B cell (primary cell): ENCODE measurements at places on chromosomes 7 and 10.

- DNase-seq = no peak
These were observed 159.7 kb upstream of the GPR26 start for GRCh38 chr10:123506455-123506854.

GRCh38 chr10:99456931-99457288 is 26.5 kb upstream of the GOT1 start:
- DNase-seq = no peak

DNA sequence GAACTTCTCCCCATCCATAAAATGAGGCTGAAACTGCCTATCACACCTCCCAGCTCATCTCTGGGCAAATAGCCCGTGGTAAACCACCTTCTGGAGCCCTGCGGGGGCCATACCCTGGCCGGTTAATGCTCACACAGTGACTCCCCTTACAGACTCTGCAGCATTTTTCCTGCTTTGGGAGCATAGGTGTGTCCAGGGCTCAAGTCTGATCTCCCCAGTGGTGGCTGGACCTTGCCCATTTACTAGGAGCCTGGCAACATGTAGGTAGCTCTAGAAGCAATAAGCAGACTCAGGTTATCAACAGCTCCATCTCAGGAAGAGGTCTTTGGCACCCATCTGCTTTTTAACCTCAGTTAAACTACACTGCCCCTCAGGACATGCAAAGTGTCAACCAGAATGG is 5.5 kb upstream of the CDHR1 start:
- DNase-seq = no peak

- DNase-seq = no peak
These were observed 841.5 kb downstream of the ANKRD7 start for GRCh38 chr7:119065966-119066365.

GRCh38 chr10:21494191-21495001 is 31.1 kb downstream of the SKIDA1 start:
- DNase-seq = peak; percentile 54

GRCh38 chr10:51224671-51225161 is 150.4 kb downstream of the PRKG1 start:
- DNase-seq = no peak

- DNase-seq = no peak
These were observed 25.7 kb upstream of the FAM180A start for GRCh38 chr7:135774284-135774683.

- DNase-seq = no peak
These were observed 29.4 kb upstream of the GOLGA7B start for GRCh38 chr10:97820096-97820704.

DNA sequence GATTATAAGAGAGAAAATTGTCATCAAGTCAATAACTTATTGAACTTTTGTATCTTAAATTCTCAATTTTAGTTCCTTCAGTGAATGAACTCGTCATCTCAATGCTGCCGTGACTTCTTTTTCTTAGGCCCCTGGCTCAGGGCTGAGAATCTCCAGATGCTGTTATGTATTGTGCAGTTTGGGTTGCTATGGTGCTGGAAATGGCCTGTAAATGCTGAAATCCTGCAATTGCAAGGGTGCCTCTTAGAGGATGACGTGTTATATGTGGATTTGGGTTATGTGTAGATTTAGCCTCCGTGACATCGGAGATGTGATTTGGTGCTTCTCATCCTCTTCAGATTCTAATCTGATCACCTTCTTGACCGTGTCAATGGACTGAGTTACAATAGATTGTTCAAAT is 55.7 kb upstream of the ZRANB1 start:
- DNase-seq = no peak

GRCh38 chr7:142308918-142309317 is 51.1 kb upstream of the PRSS58 start:
- DNase-seq = no peak

DNA sequence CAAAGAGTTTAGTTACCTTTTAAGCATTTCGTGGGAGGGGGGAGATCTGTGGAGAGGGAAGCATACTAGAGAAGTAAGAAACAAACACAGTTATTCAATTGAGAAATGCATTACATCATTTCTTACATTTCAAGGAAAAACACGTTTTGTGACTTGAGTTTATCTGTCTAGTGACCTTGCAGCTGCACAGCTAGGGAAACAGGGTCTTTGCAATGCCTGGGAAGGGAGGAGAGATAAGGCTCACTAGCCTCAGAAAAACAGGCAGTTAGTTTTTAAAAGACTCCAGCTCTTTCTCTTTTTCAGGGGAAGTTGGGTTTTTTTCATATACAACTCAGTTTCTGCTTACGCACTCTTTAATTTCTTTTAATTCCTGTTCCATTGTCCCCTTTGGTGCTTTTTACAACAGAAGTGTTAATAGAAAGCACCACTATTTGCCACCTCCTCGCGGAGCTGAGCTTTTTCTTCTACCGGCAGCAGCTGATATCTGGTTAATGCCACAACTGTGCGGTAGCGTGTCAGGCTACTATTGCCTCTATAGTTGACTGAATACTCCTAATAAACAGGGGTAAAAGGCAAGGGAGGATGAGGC is 5.6 kb downstream of the CYP3A43 start:
- DNase-seq = no peak

- DNase-seq = no peak
These were observed 294.7 kb downstream of the PRKG1 start for GRCh38 chr10:51368943-51369342.

- no peak for DNase-seq
These were observed 81.4 kb upstream of the PPP2R2D start for GRCh38 chr10:131819241-131820072.

- no peak for DNase-seq
These were observed 46.2 kb downstream of the KCNMA1 start for GRCh38 chr10:77591238-77591880.

DNA sequence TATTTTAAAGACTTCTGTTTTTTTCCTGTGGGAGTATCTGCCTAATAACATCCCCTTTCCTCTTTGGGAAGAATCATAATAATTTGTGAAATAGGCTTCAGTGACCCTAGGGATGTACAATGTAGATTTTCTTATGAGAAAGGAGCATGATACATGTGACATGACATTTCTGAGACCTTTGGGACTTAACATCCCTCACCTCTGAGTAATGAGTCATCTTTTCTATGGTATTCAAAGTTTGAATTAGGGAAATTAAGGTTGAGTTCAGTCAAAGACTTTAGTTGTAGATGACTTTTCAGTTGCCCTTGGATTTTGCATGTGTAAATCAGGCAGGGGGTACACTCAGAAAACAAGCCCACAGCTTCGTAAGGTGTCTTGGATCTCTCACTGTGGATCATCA is 14.3 kb downstream of the GRK5 start:
- no peak for DNase-seq

DNA sequence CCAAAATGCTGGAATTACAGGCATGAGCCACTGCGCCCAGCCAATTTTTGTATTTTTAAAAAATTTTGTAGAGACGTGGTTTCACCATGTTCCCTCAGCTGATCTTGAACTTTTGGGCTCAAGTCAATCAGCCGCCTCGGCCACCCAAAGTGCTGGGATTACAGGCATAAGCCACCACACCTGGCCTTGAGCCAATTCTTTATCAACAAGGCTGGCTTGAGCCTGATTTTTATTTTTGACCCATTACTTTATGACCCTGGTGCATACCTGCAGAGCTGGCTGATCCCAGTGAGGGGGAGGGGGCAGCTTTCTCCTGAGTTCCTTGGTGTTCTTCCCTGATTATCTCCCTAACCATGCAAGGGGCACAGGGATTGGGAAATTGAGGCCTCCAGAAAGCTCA is 15.8 kb upstream of the CPA1 start:
- no peak for DNase-seq

DNA sequence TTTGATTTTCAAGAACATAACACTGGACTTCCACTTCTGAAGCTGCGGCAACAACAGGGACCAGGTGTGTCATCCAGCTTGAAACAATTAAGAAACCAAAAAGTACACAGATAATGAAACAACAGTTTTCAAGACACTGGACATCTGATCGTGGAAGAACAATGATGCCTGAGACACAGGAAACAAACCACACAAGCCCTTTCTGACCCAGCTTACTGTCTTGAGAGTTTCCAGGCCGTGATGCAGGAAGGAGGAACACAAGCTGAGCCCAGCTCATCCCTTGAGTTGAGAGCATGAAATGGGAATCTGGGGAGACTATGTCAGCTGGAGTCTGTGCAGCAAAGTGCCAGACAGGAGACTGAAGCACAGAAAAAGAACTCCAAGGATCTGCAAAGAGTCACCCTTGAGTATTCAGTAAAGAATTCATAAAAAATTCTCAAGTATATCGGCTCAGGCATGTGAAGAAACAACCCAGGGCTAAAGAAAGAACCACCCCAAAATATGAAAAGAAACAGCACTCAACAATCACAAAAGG is 91.6 kb downstream of the RNF32 start:
- DNase-seq = no peak

DNA sequence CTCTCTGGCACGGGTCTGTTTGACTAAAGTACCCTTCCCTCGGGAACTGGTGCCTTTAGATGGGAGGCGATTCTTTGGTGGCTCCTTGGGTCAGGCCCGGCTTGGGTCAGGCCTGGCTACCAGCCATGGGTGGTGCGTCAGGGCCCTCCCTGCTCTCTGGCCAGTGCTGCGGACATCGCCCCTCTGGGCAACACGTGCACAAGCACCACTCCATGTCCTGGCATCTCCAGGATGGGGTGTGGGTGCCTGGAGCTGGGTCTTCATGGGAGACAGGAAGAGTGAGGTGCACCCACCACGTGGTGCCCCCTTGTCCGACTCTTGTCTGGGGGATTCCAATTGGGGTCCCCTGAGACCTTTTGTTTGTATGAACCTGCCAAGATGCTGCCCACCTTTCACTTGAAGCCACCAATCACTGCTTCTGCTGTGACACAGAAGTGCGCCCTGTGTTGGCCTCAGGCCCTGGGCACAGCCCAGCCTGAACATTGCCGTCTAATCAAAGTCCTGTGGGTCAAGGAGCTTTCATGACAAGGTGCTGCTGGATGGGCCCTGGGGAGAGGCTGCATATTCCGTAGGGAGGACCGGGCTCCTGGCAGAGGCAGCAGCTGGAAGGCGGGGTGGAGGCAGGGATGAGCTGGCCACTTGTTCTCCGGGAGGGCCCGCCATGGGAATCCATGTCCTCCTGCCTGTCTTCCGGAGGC is 11.1 kb upstream of the PWWP2B start:
- no peak for DNase-seq

- DNase-seq = no peak
These were observed 583.9 kb downstream of the NXPH1 start for GRCh38 chr7:9017286-9017685.

DNA sequence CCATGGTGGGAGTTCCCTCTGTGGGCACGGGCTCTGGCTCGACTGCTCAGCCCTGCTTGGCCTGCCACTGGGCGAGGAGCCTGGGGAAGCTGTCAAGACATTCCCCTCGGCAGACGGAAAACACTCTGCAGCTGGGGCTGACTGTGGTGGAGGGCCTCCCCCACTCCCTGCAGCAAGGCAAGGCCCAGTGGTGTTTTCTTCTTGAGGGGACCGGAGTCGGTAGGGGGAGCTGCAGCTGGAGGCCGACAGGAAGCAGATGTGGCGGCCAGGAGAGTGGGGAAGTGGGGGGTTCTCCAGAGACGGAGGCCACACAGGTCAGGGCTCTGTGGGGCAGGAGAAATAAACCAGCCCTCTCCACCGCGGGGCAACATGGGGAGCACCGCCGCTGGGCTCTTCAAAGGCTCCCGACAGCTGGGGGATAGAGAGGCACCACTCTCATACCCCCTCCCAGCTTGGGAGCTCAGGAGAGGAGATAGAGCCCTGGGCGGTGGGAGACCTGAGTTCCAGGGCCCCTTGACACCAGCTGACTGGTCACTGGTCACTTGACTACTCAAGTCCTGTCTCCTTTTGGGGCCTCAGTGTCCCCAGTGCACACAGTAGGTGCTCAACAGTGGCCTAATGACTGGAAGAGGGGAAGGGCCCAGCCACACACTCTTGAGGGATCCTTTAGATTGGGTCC is 43.4 kb downstream of the PPIF start:
- no peak for DNase-seq

- DNase-seq = no peak
These were observed 44.0 kb downstream of the LMBR1 start for GRCh38 chr7:156848979-156849378.

DNA sequence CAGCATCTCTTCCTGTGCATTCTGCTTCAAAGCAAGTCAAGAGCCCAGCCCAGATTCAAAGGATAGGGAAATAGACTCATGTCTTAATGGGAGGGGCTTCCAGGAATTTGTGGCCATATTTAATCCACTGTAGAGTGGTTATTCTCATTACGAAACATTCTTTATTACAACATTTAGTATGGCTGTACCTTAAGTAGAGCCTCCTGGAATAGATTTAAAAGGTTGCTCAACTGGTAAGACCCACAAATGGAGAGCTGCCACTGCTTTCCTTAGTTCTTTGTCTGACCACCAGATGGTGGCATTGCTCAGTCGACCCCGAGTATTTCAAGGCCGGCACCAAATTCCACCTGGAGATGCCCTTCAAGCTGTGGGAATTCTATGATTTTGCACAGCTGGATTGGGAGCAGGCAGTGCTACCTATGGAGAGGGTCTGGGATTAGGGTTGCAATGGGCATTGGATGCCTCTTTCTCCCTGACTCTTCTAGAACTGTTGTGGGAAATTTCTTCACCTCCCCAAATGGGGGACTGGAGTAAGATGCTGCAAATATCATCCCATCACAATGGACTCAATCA is 102.2 kb downstream of the RBM20 start:
- DNase-seq = peak; percentile 70

GRCh38 chr7:30028216-30028748 is at the start of gene PLEKHA8:
TSS of gene PLEKHA8 (plus strand) at chr7:30028412. CDS start at chr7:30028763, 351 bp downstream.
- peak; percentile 94 for DNase-seq

DNA sequence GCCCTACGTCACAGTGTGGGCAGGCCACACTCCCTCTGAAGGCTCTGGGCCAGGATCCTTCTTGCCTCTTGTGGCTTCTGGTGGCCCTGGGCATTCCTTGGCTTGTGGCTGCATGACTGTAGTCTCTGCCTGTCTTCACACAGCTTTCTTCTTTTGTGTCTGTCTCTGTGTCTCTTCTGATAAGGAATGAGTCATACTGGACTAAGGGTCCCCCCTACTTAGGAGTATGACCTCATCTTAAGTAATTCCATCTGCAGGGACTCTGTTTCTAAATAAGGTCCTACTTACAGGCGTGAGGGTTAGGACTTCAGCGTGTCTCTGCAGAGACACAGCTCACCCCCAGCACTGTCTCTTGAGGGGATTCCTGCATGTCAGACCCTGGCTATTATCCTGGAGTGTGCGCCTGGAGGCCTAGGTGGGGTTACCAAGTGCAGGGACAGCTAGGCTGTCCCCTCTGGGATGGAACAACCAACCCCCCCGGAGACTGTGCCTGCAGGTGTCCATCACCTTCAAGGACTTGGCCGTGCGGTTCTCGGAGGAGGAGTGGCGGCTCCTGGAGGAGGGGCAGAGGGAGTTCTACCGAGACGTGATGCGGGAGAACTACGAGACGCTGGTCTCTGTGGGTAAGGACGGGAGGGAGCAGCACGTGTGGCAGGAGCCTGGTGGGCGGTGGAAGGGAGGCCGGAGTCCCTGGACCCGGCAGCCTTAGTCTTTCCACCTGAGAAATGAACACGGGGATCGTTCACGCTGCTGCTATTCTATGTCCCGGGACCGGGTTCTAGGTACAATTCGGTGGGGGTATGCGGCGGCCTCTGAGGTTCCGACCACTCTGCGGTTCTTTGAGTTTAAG is 54.1 kb downstream of the ZNF467 start:
- no peak for DNase-seq
